SK-N-MC (cell line): ENCODE measurements at places on chromosomes 5 and 9.

GRCh38 chr5:176771102-176771845 lies 39.1 kb upstream of the UNC5A start:
- no peak for DNase-seq

GRCh38 chr5:107894361-107894760 lies 223.6 kb upstream of the EFNA5 start:
- no peak for DNase-seq

- DNase-seq: no peak
Measured at GRCh38 chr5:152853361-152853760, 448.3 kb upstream of the NMUR2 start.

- no peak for DNase-seq
Measured at GRCh38 chr5:135649435-135649834, 70.6 kb upstream of the CXCL14 start.

- DNase-seq: no peak
Measured at GRCh38 chr9:35696520-35697215, 6.9 kb upstream of the TPM2 start.

DNA sequence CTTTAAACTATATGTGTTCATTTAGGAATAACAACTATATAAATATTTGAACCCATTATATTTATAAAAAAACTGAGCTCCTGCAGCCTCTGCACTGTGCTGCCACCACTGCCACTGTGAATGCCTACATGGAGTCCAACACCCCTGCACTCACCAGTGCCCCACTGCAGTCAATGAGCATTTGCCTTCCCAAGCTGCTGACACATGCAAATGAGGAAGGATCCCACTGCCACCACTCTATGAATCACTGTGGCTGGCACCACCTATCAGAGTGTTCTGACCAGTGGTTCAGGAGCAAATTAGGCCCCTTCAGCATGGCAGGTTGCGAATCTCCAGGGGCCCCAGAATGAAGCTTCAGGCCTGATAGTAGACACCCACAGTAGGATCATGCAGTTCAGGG lies 9.1 kb downstream of the IFNA5 start:
- DNase-seq: no peak

DNA sequence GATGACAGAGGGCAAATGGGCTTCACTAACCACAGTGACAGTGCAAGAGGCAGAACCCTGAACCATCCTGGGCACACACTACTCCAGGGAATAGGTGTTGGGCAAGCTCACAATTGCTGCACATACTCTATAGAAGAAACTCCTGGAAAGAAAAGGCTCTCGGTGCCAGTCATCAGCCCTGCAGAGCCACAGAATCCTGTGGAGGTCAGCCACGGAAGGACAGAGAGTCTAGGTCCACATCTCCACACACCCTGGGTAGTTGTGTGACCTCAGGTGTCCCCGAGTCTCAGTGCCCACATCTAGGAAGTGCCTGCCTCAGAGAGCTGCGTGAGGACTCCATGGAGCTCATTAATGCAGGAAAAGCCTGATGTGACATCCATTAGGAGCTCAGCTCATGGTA lies 16.0 kb upstream of the ANGPTL2 start:
- no peak for DNase-seq

DNA sequence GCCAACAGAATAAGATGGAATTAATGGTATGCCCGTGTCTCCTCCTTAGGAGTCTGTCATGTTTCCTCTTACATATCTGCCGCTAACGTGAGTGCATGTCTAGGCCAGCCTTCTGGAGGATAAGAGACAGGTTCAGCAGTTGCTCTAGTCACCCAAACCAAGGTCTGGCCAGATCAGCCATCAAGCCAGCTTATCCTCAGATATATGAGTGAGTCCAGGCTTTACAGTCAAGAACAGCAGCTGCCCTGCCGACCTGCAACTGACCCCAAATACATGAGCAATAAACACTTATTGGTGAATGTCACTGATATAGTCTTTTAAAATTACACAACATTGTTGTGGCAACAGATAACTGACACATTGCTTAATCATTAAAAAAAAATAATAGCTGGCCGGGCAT lies 123.5 kb downstream of the TSSK1B start:
- no peak for DNase-seq

- no peak for DNase-seq
Measured at GRCh38 chr5:61653807-61654580, 321.9 kb downstream of the ZSWIM6 start.

- DNase-seq: no peak
Measured at GRCh38 chr5:99032234-99033013, 103.6 kb upstream of the CHD1 start.

- no peak for DNase-seq
Measured at GRCh38 chr5:157372472-157372822, 87.6 kb upstream of the NIPAL4 start.

DNA sequence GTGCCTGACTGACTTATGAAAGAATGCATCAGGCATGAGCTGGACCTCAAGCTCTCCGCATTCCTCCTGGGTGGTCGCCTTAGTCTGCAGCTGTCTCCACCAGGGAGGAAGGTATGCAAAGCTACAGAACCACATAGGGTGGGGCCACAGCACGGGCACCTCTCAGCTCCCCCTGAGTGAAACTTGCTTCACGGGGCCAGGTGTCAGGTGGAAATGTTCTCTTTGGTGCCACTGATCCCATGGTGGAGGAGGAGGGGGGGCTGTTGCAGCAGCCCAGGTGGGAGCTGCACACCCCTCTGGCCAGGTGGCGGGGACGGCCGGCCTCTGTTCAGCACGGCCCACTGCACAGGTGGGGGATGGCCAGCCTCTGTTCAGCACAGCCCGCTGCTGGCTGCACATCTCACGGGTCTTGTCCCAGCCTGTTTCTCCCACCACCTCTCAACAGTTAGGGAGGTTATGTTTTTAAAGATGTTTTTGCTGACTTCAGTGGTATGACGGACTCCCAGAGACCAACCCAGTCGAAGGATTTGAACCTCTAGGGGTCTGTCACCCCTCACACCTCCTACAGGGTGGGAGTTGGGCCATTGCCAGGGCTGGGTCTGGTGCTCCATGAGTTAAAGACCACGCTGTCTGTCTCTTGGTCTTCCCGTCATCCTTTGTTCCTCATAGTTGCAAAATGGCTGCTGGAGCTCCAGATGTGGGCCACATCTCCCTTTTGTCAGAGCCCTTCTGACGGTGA lies 34.3 kb downstream of the MRPL36 start:
- DNase-seq: no peak

DNA sequence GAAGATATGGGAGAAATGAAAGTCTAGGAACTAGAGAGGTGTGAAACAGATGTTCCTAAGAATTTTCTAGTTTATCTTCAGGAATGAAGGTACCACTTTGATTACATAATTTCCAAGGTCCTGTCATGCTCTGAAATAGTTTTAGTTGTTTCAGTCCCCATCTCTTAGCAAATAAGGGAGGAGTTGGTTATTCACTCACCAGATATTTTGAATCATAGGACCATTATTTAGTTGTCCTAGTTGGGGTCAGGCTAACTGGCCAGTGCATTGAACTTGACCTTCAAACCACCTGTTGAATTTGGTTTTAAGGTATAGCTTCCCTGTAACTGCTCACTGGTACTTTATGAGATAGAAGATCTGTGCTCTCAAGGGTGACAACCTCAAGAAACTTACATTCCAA lies 53.9 kb upstream of the TNFAIP8 start:
- no peak for DNase-seq

DNA sequence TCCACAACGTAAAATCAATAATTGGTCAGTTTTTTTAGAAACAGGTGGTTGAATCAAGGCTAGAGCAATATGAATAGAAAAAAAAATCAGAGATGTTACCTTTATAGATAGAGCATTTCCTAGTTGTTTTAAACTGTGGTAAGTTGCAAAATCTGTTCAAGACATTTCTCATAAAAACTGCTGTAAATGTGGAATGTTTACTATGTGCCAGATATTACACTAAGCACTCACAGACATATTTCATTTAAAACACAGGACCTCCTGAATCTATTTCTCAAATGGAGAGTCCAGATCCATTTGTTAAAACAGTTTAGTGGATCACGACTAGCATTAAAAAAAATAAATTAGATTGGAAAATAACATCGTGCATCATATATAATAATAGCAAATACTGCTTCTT lies 570.0 kb upstream of the ZNF608 start:
- DNase-seq: no peak

DNA sequence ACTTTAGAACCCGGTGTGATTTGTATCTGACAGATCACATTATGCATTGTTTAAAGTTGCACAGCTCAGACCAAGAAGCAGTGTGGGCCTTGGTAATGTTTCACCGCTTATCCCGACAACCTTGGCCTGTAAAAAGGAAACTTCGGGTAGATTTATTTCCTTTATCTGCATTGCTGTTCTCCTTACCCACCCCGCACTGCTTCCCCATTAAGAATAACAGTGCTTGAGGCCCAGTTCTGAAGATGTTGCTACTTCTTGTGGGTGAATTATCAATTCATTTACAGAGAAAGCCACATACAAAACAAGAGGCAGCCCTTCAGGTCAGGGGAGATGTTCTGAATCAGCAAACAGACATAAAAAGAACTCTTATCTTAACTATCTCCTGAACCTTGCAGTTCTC lies 8.4 kb downstream of the SMARCA2 start:
- DNase-seq: no peak

- DNase-seq: no peak
Measured at GRCh38 chr5:96651047-96651446, 11.1 kb upstream of the CAST start.

DNA sequence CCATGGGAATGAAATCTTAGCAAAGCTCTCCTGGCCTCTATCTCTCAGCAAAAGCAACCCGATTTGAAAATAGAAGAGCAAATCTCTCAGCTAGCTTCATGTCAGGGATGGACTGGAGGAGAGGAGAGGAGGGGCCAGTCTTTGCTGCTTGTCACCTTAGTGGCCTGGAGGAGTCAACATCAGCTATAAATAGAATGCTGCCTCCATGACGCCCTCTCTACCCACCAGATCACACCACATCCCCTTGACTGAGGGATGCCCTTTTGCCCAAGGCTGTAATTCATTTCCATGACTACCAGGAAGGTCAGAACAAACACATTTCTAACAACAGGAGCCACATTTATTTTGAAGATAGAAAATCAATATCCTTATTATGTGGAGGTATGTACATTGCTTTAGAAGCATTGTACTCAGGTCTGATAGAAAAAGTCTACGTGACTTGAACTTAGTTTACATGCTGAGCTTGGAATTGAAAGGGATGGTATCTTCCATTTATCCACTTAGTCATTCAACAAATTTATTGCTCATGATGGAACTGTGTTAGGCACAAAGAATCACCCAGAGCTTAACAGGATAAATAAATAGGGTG lies 92.4 kb upstream of the LIFR start:
- no peak for DNase-seq

DNA sequence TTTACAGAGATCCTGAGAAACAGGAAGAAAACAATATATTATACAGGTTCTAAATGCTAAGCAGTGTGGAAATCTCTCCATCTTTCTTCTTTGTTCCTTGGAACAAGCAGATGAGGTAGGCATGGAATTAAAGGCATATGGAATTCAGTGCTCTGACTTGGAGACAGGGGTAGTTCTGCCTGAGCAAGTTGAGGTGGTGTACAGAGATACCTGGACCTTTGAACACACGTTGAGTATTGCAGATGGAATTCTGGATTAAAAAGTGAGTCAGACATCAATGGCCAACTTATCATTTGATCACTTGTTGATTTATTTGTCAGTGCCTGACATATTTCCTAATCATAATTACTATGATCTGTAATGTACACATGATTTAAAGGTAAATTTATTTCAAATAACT lies 293.9 kb upstream of the IRX4 start:
- no peak for DNase-seq

DNA sequence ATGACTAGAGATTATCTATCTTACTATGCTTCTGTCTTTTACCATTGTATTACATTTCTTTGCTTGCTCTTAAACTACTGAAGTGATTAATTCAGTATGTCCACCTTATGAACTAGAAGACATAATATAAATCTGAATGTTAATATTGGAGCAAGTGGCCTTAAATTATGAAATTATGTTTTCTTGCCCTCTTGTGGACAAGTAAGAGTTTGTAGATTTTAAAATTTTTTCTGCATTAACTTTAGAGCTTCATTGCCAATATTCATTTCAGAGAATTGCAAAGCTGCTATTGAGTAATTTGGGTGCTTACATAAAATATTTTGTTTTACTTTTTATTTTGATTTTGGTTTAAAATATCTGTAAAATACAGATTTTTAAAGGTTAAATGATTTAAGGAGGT lies 55.3 kb downstream of the RANBP17 start:
- DNase-seq: no peak

GRCh38 chr5:72860499-72860898 lies 44.0 kb downstream of the TNPO1 start:
- no peak for DNase-seq

GRCh38 chr9:134136118-134136995 lies 475 bp downstream of the WDR5 start:
- no peak for DNase-seq

DNA sequence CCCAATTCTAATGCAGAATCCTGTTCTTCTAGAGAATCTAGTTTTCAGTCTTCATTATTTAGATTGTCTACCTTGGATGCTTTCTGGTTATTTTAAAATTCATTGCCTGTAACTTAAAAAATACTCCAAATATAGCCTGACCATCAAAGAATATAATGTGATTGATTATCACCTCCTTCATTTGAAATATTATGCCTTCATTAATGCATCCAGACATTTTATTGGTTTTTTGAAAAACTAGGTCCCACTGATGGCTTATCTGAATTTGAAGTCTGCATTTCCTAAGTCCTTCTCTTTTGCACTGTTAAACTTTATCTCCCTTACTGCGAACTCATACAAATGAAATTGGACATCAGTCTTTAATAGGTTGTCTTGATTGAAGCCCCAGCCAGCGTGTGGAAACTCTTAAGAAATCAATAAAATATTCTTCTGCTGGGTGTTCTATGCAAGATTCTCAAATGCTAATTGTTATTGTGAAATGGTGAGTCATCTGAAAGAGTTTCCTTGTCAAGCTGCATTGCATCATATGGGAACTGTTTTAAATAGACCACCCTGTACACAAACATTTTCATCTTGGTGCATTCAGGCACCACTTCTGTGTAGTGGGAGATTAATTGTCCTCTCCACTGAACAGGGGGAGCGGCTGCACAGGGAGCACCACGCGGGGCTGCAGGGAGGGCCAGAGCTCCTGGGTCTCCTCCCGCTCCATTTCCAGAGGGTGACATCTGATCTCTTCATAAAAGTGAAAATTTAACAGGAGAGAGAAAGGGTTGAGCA lies 92.3 kb upstream of the FANCC start:
- peak; percentile 92 for DNase-seq

DNA sequence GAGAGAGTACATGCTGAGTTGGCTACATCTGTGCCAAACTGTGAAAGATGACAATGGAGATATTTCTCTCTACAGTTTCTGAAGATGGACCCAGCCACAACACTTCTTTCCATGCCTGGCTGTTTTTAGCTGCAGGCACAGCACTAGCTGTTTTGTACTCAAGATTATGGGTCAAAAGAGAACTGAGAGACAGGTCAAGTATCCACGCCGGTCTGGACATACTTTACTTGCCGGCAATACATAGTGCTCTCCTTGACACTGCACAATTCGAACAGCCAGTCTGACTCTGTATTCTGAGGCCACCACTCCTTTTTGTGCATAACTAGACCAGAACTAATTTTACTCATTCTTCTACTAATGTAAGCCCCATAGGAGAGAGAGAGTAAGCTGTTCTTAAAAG lies 2.6 kb downstream of the PRLR start:
- DNase-seq: no peak
